ENCODE measurements at places on chromosomes 5 and 9.
A peak's percentile ranks its signal among the peaks of the same experiment; 100 is the strongest.

GRCh38 chr5:78526049-78526525 lies 122.5 kb downstream of the LHFPL2 start:
- no peak for DNase-seq

DNA sequence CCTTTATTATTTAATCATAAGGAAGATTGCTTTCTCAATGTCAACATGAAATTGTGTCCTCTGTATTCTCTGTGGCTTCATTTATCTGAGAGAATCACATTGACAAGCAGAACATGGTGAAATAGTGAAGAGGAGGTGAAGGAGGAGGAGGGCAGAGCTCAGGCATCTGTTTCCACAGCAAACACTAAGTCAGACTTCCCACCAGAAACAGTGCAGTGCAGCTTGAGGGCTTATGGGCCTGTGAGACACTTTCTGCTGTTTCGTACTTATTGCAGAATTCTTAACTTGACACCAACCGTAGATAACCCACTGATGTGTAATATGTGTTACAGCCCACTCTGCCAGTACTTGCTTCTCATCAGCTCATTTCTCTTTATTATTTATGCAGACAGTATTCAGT lies 386.3 kb downstream of the DIRAS2 start:
- no peak for DNase-seq

DNA sequence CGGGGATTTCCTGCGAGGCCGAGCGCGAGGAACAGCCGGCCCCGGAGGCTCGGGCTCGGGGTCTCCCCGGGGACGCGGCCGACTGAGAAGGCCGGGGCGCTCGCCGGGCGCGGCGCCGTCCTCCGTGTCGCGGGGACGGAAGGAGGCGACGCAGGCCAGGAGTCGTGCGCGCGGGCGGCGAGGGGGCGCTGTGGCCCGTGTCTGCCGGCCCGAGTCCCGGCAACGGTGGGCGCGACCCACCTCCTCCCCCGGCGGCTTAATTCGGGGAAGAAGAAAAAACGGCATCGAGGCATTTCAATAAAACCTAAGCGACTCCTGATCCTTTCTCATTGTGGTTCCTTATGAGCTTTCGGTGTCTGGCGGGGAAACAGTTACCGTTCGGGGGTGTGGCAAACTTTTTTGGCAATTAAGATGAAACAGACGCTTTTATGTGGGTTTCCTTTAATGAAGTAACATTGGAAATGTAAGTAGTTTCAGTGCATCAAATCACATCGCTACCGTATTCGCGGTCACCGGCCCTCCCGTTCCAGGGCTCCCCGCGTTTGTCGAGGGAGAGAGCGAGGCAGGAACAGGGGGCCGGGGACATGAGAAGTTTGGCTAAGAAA lies 3.7 kb upstream of the IRX2 start:
- no peak for DNase-seq

DNA sequence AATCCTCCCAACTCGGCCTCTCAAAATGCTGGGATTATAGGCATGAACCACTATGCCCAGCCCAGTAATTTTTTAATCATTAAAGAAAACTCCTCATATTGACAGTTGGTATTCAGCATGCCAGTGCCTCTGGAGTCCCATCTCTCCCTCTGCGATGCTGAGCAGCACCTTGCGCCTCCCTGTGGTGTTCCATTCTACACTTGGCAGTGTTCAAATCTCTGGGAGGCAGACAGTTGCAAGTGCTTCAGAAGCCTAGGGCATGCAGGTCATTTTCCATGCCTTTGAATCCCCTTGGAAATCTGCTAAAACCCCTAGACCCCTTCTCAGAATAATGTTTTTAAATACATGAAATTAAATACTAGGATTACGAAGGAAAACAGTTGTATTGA lies 41.3 kb downstream of the GARNL3 start:
- DNase-seq = no peak

GRCh38 chr5:43016217-43016779 lies 23.8 kb downstream of the ANXA2R start:
- DNase-seq = no peak

GRCh38 chr5:120605325-120606079 lies 141.4 kb downstream of the PRR16 start:
- no peak for DNase-seq

DNA sequence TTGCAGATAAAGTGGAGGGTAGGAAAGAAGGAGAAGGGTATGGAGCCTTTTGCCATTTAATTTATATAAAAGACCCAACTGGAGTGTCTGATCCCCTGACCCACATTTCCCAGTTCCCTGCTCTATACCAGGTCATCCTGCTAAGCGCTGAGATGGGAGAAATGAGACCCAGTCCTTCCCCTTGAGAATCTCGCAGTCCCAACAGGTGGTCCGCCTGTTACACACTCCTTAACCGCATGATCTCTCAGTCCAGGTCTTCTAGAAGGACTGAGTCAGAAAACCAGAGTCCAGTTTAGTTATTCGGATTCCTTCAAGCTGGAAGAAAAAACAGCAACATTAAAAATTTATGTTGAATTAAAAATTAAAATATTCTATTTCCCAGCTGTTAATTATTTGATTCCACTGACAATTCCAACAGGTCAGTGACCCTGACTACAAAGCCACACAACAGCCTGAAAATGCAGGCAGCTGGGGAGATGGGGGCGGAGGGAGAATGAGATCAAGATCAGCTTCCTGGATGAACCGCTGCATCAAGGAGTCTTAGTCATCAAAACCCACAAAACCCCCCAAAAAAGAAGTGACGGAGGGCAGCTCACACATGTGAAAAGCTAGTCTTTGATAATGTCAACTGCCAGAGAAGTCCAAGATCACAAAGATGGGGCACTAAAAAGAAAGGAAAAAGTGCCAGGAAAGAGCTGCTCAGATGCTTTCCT lies 44.0 kb downstream of the GGTA1 start:
- no peak for DNase-seq

- DNase-seq = no peak
These were observed 626.5 kb downstream of the IRX1 start for GRCh38 chr5:4222147-4222546.

DNA sequence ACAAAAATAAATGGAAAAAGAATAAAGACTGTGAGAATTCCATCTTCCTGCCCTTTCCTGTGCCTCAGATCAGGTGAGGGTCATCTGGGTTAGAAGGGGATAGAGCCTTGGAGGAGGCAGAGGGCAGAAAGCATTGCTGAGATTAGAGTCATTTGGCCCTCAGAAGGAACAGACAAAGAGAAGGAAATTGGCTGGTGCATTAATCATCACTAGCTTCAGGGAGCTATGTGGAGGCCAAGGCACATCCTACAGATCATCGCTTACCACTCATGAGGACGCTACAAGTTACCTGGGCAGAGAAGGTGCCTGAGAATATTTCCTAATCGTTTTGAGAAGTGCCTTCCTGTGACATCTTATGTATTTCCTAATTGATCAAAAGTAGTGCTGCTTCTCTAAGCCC lies 74.5 kb downstream of the C7 start:
- DNase-seq = no peak

GRCh38 chr5:111243318-111243717 lies 19.1 kb downstream of the CAMK4 start:
- DNase-seq = no peak

DNA sequence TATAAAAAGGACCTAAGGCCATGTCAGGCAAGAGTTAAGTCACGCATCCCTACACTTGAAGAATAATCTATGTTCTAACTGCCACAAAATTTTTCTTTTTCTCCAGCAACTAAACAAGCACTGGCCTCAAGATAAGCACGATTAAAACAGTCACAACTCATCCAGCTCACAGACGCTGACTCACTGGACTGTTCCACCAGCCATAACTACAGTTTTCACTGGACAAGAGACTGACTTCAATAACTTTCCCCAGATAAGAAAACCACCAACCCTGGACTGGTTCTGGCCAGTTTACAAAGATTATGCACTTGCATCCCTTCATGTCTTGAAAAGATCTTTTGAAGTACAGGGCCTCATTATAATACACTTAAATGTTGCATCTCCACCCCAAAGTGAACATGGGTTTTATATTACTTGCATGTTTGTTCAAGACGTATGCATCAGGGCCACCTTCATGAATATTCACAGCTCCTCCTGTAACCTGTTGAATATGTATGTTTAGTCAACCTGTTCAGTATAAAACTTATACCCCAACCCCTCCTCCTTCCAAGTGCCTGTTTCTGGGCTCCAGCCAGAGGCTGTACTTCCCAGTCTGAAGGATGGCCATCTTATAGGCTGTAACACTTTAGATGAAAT lies 129.3 kb upstream of the EPB41L4A start:
- DNase-seq = peak; percentile 54

- no peak for DNase-seq
These were observed 9.0 kb downstream of the OR2S2 start for GRCh38 chr9:35948901-35949318.

DNA sequence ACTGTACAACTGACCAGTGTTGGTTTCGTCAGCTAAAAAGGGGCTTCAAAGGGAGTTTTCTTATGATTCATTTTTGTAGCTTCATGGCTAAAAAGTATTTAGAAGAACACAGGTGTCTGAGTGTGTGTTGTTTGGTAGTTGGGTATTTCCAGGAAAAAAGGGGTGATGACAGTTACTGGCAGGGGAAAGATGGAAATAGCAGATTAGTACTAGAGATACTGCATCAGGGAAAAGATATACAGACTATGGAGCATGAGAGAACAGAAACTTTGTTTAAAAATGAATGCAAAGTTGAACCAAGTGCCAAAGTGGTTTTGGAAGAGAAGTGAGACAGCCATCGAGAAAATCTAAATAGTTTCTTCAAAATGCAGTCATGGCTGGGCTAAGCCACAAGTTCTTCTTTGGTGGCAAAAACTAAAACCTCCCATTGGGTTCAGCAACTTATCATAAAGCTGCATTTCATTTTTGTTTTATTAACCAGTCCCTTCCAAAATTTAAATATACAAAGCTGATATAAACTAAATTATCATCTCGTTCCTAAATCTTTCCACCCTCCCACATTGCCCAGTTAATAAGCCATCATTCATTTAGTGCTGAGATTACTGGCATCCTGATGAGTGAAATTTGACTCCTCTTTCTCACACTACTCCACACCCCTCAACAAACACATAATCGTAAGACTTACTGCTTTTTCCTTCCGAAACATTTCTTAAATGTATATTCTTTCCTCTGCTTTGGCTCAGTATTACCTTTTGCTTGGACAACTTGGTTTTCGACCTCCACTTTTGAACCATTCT lies 33.5 kb downstream of the ELL2 start:
- no peak for DNase-seq

GRCh38 chr5:90408571-90409317 lies 812 bp downstream of the CETN3 start:
- DNase-seq = no peak

DNA sequence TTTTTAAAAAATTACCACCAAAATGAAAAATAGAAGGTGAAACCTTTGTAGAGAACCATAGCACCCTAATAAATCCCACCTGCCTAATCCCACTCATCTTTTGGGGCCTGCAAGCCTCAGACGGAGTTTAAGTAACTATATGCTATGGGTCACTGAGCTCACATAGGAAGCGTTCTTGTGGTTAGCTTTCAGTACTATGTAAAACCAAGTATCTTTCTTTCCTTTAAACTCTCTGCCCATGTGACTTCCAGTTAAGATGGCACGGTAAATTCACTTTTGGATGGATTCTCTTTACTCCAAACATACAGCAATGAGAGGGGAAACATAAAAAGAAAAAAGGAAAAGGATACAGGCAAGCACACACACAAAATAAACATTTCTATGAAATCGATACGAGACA lies 50.9 kb downstream of the FANCC start:
- DNase-seq = no peak

- no peak for DNase-seq
These were observed 73.7 kb upstream of the ADAMTS2 start for GRCh38 chr5:179418972-179419371.

DNA sequence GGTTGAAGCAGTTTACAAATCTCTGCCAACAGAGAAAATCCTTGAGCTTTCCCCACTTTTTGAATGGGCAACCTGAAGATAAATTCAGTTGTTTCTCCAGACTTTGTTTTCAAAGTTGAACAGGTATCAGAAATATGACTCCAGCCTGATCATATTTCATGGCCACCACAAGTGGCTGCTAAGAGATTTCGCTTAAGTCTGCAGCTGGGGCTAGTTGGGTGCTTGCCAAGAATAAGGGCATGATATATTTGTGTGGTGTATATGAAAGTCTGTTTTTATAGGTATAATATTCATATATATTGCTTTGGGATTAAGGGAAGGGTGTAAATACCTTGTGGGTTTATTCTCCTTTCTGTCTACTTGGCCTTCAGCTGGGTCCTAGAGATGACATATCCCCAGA lies 168.4 kb upstream of the GDNF start:
- DNase-seq = no peak

DNA sequence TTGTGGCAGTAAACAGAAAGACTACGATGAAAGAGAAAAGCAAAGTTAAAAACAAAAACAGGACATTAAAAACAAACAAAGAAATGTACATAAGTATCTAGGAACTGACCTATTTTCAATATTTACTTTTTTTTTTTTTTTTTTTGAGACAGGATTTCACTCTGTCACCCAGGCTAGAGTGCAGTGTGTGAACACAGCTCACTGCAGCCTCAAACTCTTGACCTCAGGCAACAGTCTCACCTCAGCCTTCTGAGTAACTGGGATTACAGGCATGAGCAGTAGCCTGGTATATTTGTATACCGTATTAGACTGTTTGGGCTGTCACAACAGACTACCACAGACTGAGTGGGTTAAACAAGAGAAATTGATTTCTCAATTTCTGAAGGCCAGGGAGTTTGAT lies 1189.1 kb downstream of the CDH9 start:
- DNase-seq = no peak

DNA sequence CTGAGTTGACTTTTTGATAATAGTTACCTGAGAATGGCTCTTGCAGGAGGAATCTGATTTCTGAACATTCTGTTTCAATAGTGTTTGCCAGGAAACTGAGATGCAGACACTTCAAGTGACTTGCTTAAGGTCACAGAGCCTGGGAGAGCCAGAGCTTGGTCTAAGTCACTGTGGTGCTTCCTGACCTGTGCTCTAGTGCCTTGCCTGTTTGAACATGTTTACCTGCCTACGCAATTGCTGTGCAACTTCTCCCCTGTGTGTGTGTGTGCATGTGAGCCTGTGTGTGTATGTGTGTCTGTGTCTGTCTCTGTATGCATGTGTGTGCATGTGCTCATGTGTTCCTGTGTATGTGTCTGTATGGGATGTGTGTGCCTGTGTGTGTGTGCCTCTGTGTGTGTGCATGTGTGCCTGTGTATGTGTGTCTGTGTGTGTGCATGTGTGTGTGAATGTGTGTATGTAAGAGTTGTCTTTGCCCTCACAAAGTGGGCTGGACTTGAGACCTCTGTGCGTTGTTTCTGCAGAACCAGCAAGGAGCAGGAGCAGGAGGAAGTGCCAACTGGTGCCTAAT lies 185.8 kb downstream of the GADD45G start:
- DNase-seq = no peak

- no peak for DNase-seq
These were observed 1424.5 kb upstream of the NUDT12 start for GRCh38 chr5:104987074-104987473.
